NCI-H1417 (cell line): ENCODE measurements at places on chromosomes 4 and X.

DNA sequence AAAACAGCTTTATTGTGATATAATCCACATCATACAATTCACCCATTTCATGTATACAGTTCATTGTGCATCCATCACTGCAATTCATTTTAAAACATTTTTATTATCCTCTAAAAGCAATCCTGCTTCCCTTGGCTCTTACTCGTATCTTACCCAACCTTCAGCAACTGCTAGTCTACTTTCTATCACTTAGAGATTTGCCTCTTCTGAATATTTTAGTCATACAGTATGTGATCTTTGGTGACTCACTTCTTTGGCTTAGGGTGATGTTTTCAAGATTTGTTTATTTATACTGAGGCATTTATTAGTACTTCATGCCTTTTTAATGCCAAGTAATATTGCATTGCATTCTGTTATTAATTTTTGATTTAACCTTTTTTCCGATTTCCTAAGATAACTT, 15.0 kb upstream of the MSMO1 start:
- no peak for DNase-seq

DNA sequence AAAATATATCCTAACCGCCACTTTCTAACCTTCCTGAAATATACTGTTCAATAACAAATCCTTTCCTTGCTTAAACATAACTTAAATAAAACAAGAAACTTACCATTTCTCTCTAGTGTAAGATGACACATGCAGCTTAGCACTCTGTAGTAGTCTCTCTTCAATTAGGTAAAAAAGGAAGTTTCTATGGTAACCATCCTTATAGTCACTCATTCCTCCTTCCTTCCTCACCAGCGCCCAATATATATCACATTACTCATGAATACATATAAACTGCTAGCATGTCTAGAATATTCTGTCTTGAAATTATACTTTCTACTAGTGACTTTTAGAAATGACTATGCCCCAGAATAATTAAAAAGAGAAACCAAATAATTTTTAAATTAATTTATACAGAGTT, 112.2 kb downstream of the SNCA start:
- DNase-seq = no peak

- DNase-seq = peak; percentile 4
These were observed 21.5 kb downstream of the CXCL8 start for GRCh38 chr4:73761856-73762255.

DNA sequence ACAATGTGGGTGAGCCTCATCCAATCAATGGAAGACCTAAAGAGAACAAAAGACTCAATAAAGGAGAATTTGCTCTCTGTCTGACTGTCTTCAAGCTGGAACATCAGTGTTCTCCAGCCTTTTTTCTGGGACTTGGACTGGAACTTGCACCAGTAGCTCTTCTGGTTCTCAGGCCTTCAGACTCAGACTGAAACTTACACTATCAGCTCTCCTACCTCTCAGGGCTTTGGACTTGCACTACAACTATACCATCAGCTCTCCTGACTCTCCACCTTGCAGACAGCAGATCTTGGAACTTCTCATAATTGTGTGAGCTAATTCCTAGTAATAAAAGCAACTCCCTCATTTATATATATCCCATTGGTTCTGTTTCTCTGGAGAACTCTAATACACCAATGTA, 185.9 kb downstream of the SMIM20 start:
- no peak for DNase-seq

DNA sequence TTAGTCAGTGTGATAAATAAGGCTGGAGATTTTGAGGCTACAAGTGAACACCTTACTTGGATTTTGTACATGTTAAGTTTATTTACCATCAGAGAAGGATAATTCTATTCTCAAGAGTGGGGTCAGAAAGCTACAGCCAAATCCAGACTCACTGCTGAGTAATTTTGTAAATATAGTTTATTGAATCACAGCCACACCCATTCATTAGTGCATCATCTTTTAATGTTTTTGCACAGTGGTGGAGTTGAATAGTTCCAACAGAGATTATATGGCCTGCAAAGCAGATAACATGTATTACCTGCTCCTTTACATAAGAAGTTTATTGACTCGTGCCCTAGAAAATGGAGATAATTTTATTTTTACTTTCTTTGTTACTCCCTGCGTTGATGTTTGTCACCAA, 60.4 kb downstream of the PCDH18 start:
- DNase-seq = peak; percentile 24

GRCh38 chr4:169985881-169986280, 40.3 kb downstream of the MFAP3L start:
- no peak for DNase-seq

DNA sequence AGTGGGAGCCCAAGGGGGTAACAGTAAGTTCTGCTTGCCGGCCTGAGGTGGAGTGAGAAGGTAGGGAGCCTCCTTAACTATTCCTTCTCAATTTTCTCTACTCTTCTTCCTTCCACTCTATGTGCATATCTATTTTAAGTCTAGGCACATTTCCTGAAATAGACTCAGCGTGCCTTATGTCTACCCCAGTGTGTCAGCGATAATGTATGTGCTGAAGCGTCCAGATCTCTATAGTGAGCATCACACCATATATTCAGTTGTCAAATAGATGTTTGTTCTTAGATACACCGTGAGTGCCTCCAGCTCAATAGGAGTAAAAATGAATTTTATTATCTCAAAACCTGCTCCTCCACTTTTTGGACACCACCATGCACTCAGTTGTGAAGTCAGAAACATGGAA, 51.5 kb upstream of the RAB33B start:
- DNase-seq = no peak

DNA sequence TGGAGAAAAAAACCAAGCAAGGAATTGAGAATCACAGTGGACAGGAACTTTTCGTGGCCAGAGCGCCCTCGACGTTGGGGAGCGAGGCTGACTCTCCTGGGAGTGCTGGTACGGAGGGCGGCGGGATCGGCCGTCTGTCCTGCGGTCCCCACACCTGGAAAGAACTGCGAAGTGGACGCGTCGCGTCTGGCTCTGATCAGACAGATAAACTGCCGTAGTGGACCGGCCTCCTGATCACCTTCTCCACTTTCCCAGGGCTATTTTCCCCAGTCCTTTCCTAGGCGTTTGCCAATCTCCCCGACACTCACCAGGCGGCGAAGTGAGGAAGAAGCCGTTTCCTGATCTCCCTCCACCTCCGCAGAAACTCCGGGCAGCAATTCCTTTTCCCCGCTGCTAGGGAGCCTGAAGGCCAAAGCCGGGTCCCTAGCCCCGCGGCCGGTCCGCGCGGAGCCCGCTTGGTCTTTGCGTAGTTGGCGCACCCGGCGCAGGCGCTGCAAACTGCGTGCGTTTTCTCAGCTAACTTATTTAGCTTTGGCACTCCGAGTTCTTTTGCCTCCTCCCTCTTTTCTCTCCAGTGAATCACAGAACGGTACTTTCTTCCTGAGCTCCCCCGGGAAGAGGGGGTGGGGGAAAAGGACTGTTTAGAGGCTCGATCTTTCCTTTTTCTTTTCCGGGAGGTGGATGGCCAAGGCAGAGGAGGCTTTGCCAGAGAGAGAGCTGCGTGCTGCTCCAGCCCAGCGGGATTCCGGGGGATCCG, at the start of gene ARSJ:
Gene ARSJ, minus strand, starts transcription at position 500 of the 757 bp plus-strand sequence. CDS start 813 bp downstream, outside the sequence.
- DNase-seq = peak; percentile 74

DNA sequence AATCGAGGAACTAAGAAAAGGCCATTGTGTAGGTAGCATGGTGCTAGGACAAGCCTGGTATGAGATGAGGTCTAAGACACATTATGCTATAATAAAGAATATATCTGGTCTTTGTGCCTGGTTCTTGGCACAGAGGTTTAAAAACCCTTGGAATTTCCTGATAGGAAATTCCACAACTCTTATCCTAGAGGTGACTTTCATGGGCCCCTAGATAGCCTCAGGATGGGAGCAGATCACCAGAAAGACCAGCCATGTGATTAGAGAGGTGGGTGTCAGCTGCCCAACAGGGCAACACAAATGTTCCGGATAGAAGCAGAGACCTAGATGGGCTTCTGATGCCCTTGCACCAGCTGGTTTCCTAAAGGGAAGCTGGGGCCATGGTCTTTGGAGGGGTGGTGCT, 107.2 kb downstream of the SCD5 start:
- DNase-seq = no peak

- DNase-seq = no peak
These were observed 224.9 kb upstream of the PCDH7 start for GRCh38 chr4:30495251-30495650.

DNA sequence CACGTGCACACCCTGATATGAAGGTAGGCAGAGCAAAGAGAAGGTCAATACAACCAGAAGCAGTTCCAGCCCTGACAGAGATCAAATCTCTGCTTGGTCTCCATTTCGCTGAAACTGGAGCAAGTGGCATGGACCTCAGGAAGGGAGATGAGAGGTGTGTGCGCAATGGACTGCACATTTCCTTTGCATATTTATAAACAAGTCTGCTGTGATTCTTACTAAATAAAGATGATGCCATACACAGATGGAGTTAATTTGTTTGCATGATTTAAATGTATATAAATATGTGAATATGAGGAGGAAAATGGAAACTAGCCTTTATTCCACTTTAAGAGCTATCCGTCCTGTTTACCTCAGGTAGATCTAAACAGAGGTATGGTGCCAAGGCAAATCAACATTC, 2.1 kb upstream of the SCRG1 start:
- DNase-seq = no peak

- DNase-seq = no peak
These were observed 236.9 kb upstream of the EMCN start for GRCh38 chr4:100754751-100755150.

DNA sequence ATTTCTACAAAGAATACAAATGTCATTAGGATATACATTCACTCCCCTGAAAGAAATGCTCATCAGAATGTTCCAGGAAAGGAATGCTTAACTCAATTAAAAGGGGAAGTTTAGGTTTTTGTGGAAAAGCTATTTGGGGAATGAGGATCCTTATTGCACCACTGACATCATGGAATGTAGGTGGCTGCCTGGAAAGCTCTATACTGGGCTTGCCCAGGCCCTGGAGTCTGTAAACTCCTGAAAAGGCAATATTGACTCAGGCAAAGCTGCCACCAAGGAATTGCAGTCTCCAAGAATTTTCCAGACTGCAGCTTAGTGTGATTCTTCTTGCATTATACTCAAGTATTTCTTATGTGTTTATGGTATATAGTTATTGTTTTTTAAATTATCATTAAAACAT, 15.7 kb downstream of the DAPP1 start:
- DNase-seq = no peak

DNA sequence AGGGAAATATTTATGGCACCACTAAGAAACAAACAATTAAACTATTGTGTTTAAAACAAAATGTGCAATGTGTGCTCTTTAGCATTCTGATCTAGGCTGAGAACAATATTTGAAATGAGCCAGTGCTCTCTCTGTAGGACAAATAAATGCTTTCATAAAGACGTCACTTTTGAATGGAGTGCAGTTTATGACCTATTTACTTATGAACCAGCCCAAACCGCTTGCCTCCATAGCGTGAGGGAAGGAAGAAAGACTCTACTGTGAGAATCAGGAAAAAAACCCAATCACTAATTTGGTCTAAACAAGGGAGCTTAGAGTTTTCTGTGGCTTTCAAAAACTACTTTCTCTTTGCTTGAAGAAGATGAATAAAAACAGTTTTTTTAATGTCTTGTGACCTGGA, 39.4 kb downstream of the SAT1 start:
- DNase-seq = peak; percentile 71

GRCh38 chr4:141705747-141706377, 69.5 kb downstream of the IL15 start:
- DNase-seq = no peak

- DNase-seq = no peak
These were observed 5.6 kb downstream of the G6PD start for GRCh38 chrX:154540897-154541535.

GRCh38 chr4:38612646-38613414, 51.2 kb upstream of the KLF3 start:
- DNase-seq = peak; percentile 78

GRCh38 chr4:41305476-41305875, 48.7 kb downstream of the UCHL1 start:
- no peak for DNase-seq

DNA sequence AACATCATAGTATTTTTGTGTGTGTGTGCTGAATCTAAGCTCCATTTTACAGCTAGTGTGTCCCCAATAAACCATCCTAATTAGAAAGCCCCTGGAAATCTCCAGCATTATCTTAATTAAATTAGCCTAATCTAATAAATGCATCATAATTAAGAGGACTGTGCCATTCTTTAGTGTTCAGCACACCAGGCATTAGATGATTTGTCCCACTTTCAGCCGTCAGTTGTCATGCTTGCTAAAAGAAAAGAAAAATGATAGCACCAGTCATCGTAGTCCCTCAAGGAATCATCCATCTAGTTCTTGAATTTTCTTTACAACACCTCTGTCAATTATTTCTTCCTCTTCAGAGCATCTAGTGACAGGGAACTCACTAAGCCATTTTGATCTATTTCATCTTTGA, 155.9 kb downstream of the PALLD start:
- DNase-seq = no peak

DNA sequence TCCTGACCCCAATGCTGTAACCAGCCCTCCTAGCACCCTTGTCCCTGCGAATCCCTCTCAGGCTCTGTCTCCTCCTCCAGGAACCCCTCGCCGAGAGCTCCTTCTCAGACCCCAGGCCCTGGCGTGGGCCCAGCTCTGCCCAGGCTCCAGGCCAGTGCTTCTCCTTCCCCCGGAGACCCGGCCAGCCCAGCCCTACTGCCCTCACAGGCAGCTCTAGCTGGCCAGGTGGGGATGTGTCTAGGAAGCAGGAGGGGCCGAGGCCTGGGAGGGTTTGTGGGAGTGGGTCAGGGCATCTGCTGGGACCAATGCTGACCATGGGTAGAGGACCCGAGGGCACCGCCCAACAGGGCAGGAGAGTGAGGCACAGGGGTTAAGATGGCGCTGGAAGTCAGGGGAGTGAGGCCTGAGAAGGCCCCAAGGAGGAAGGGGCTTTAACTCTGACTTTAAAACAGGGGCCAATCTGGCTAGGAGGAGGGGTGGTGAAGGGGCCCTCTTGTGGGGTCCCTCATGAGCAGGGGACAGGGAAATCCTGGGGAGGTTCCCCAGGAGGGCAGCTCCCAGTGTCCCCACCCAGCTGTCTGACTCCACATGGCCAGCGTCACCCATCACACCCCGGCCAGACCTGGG, 64.7 kb upstream of the NKX1-1 start:
- no peak for DNase-seq

DNA sequence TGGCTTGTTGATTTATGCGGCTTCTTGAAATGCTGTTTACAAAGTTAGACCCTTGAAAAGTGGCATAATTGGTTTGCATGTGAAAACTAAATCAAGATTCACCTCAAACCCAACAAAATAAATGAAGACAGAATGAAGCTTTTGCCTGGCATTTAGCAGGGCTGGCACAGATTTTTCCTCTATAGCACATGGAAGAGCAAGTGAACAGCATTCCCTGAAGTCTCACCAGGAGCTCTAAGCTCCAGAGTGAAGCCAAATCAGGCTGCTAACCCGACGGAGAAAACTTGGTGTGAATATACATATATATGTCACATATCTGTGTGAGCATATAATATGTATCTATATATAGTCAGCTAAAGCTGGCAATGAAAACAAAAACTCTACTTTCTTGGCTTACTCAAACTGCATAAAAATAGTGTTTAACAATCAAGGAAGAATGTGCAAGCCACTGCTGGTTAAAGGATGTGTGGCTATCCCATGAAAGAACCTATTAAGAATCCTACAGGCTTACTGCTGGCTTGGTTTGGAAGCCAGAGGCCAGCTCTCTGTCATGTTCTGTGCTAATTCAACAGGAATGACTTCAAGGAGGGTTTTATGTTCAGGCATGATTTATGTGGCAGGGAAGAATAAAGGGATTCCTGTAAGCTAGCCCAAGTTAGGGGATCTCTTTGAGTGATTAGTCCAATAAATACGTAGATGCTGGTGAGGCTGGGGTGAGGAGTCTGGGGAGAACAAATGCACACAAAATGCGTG, 69.9 kb downstream of the MFAP3L start:
- DNase-seq = no peak
